Myometrial cell (primary cell): ENCODE measurements at places on chromosomes 1 and 21. TPM values are rescaled to one million over a fixed set of nuclear protein-coding genes. Genes with fewer than 3 reads are reported as not detected.

The SPRR3 gene
- not detected in 2 replicates for total RNA-seq

The BRWD1 gene
- 13.5 and 18.3 TPM in 2 replicates for total RNA-seq

The OR2L2 gene
- not detected in 2 replicates for total RNA-seq

The UCHL5 gene
- 18.8 and 21.0 TPM in 2 replicates for total RNA-seq

The LCE1E gene
- not detected in 2 replicates for total RNA-seq

The GJA8 gene
- total RNA-seq, result not detected in 2 replicates

The PERM1 gene
- total RNA-seq, result not detected in 2 replicates

The KLF17 gene
- under 0.01 TPM in 1 of 2 replicates, not detected in the other for total RNA-seq

The TRAF3IP3 gene
- not detected in 2 replicates for total RNA-seq

The APCS gene
- not detected in 2 replicates for total RNA-seq
